Suppressor macrophage (primary cell): ENCODE measurements at places on chromosomes 2 and 18.

GRCh38 chr2:108786008-108786353 is 590 bp upstream of the CCDC138 start:
- DNase-seq: no peak

DNA sequence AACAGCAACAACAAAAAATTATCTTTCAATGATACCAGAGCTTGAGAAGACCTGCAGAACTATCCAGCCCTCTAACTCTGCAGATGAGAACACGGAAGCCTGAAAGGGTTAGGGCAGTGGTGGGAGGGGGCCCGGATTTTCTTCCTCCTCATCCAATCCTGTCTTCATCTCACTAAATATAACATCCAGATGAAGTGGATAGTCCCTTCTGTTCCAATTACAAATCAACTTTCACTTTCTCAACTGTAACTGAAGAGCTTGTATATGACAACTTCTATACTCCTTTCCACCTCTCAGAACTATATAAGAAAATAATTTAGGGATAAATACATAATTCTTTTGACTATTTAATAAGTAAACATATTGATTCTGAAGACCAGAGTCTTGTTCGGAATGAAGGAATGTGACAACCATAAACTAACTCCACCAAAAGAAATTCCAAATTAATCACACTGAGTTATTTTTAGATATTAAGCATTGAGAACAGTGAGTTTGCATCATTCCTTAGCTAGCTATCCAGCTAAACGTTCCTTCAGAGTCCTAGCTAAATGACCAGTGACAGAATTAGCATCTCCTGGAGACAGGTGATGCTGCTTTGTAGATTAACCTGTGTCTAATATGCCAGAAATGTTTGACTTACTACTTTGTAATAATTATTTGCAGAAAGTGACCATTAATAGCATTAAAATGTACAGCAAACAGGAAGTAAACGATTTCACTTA is 32.7 kb downstream of the SFT2D3 start:
- no peak for DNase-seq

- no peak for DNase-seq
Measured at GRCh38 chr2:109289504-109290222, 160.7 kb downstream of the SH3RF3 start.

- no peak for DNase-seq
Measured at GRCh38 chr2:47024046-47024445, 108.4 kb upstream of the MCFD2 start.

DNA sequence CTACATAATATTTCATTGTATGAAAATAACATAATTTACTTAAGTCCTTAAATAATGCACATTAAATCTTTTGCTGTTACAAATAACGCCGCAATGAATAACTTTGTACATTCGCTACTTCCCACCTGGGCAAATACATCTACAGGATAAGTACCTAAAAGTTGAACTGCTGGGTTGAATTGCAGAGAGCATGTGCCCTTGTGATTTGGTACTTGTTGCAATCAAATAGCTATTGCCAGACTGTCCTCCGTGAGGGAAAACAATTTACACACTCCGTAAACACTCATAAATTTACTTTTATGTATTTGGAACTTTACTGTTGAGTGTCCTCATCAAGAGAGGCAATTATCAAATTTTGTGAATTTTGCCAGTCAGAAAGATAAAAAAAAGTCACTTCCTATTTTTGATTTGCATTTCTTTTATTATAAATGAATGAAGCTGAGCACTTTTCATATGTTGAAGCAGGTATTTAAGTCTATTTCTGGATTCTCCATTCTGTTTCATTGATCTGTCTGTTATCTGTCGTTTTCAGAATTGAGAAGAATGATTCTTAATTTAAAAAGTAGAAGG is 140.8 kb upstream of the SERTAD2 start:
- DNase-seq: no peak
